ENCODE measurements at places on chromosomes 3 and 15. TPM values are rescaled to one million over a fixed set of nuclear protein-coding genes. Genes with fewer than 3 reads are reported as not detected.
A peak's percentile ranks its signal among the peaks of the same experiment; 100 is the strongest.

FAM174B gene
- 5.6 TPM for total RNA-seq

- DNase-seq, result no peak
Observed at GRCh38 chr15:90124507-90124906, 22.2 kb upstream of the IDH2 start.

C3orf49 gene
- total RNA-seq, result not detected

GRCh38 chr15:100050877-100051786 lies 290.6 kb downstream of the ADAMTS17 start:
- DNase-seq, result no peak

DNA sequence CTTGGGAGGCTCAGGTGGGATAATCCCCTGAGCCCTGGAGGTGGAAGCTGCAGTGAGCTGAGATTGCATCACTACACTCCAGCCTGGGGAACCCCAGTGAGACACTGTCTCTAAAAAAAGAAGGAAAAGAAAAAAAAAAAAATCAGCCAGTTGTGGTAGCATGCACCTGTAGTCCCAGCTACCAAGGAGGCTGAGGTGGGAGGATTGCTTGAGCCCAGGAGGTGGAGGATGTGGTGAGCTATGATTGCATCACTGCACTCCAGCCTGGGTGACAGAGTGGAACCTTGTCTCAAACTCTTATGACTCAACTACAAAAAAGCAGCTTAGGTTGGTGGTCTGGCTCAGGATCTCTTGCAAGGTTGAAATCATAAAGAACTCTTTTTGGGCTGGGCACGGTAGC lies 19.3 kb upstream of the GPX1 start:
- peak; percentile 89 for DNase-seq

DNA sequence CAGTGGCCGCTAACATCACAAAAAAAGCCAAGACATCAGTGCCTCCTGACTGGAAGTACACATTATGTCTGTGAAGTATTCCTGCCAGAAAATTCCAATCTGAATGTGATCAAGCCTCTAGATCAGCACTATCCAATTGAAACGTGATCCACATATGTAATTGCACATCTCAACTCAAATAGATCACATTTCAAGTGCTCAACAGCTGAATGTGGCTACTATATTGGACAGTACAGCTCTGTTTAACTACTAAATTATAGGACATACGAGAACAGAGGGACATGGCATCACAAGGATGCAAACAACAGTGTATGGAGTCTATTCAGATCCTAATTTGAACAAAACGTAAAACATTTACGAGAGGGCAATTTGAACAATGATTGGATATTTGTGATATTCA lies 542 bp upstream of the UBAP1L start:
- no peak for DNase-seq

All from activated naive CD4-positive, alpha-beta T cell treated with anti-CD3 and anti-CD28 coated beads for 36 hours (primary cell).